KBM-7 (cell line): ENCODE measurements at places on chromosomes 12 and 14.
A peak's percentile ranks its signal among the peaks of the same experiment; 100 is the strongest.

DNA sequence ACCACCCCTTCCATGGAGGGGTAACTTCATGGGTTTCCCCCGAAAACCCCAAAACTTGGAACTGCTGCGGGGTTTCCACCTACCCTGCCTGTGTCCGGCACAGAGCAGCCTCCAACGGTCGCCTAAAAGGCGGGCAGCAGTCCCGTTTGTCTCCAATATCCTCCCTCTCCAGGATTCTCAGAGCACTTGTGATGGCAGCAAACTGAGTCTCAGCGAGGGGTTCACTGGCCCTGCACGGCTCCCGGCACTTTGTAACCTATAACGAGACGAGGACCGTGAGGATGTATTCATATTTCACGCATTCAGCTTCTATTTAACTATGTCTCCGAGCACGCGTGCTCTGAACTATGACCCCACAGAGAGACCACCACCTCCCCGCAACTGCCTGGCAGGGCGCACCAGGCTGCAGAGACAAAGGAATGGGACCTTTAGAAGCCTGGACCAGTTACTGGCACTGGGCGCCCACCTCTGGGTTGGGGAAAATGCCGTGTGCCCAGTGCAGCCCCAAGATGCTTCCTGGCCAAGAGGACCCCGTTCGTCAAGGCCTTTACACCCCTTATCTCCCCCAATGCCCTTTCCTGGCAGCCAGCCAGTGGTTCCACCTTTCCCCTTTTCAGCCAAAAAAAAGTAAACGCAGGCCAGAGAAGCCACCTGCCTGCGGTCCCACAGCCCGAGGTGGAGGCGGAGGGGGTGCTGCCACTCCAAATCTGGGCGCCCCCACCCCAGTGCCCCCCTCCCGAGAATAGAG, 173.1 kb upstream of the RTL1 start:
- no peak for DNase-seq

GRCh38 chr12:52975820-52976573, 27.1 kb downstream of the KRT18 start:
- no peak for DNase-seq

DNA sequence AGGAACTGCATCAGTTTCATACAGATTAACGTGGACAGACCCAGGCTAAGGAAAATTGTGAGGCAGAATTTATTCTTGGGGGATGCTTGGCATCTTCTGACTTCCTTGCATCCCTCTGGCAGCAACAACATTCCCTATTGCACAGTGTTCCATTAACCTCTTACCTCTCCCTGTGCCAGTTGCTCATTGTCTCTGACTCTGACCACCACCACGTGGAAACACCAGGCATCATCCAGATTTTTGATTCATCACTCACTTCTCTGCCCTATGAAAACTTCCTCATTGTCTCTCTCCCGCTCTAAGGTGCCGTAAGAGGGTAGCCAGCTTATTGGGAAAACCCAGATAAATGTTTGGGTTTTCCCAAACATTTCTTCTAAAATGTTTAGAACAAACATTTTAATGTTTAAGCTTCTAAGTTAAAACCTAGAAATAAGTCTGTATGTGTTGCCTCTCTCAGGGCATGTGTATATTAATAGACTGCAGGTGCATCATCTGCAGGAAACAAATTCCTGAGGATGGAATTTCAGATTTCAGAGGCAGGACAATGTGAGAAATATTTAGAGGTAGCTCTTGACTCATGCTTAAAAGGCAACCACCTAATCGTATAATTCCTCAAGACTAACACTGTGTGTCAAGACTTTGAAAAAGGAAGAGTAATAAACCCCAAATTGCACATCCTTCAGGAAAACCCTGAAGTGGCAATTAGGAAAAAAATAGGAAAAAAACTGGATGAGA, 64.5 kb upstream of the SLC35F4 start:
- DNase-seq: no peak

DNA sequence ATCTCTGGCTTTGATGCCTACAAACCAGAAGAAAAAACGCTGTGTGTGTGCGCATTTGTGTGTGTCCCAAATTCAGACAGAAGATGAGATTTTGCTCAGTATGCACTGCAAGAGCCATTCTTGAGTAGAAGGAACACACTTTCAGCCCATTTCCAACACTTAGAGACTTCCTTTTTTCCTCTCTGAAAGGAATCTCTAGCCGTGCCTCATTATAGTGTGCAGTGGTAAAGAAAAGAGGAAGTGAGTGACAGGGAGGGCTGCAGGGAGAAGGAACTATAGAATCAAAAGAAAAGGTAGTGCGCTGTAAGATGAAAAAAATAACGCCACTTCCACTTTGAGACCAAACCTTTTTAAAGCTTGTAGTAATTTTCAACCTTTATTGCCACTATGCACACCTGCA, 1400.9 kb upstream of the FLRT2 start:
- peak; percentile 85 for DNase-seq

- DNase-seq: no peak
Measured at GRCh38 chr14:94969766-94970165, 187.6 kb downstream of the DICER1 start.

DNA sequence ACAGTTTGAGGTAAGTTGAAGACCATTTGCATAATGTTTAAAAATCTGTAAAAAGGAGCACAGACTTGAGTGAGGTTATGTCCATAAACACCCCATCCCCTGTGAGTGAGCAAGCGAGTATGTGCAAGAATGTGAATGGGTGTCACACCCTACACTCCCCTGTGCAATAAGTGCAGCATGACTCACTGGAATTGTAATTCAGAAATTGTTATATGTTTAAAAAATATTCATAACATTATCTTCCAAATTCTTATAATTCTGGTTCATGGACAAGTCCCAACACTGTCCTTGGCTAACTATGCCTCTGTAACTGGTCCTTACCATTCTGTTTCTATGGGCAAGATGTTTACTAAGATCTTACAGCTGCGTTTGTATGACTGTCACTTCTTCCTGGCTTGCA, 207.8 kb upstream of the FAR2 start:
- DNase-seq: no peak

DNA sequence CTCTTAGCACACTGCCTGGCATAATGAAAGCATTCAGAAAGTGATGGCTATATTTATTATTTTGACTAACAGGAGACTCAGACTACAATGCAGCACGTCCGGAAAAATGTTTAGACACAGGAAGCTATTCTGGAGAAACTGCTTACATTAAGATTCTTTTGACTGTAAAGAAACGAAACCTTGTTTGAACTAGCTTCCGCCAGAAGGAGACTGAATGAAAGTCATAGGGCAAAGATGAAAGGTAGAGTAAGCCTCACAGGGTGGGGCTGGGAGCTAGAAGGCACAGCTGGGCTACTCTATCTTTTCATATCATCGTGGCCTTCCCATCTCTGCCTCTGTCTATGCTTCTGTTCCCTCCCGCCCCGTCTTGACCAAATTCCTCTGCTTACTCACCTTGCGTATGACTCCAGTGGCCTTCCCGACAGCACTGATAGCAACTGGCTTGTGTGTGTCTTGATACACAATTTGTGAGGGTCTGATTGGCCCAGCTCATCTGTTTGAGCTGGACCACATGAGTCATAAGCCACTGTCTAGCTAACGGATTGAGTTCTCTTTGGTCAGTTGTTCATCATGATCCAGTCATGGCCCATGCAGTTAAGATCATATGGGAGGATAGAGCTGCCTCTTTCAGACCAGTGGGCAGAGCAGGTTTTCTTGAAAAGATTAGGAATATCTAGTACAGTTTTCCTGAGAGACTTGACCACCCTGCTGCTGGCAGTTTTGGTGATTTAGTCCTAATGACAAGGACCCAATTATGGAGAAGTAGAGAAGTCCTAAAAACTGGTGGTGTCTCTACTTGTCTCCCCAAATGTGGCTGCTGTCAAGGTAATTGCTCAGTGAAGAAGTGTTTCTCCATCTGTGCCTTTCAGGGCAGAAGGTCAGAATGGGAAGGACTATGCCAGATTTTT, 151.5 kb upstream of the SLC38A2 start:
- DNase-seq: no peak

DNA sequence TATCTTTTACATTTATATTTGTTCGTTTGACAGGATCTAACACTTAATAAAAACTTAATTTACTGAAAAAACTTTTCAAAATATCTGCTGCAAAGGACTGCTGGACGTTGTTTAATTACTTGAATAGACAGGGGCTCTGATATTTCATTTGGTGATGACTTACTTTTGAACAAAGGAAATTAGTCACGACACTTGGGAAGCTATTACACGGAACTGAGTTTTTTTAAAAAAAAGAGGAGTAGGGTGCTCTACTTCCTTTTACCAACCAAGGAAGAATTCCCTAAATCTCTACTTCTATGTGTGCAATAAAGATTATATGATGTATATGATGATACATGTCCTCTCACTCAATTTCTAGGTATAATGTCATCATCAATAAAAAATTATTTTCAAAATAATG, 4.7 kb downstream of the FGD6 start:
- DNase-seq: no peak

DNA sequence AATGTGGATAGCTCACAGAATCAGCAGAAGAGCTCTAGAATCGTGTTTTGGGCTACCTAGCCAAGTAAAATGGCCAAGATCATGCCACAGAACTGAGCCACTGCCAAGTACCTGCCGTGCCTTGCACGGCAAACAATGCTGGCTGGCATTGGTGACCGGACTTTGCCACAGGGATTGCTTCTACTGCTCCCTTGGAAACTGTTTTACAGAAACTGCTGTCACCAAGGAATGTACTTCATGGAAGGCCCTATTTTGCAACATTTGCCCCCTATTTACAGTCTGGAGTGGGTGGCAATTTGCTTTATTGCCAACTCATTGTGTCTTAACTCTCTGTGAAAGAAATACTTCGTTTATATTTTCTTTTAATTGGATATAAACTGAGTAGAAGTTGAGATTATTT, 49.0 kb downstream of the BORCS5 start:
- no peak for DNase-seq

GRCh38 chr12:45872446-45872845, 117.9 kb downstream of the SCAF11 start:
- no peak for DNase-seq

- DNase-seq: peak; percentile 26
Measured at GRCh38 chr14:88430976-88431375, 45.5 kb downstream of the SPATA7 start.

GRCh38 chr14:38874721-38875120, 228.3 kb downstream of the SEC23A start:
- no peak for DNase-seq

GRCh38 chr12:40635141-40635731, 57.0 kb upstream of the CNTN1 start:
- no peak for DNase-seq

DNA sequence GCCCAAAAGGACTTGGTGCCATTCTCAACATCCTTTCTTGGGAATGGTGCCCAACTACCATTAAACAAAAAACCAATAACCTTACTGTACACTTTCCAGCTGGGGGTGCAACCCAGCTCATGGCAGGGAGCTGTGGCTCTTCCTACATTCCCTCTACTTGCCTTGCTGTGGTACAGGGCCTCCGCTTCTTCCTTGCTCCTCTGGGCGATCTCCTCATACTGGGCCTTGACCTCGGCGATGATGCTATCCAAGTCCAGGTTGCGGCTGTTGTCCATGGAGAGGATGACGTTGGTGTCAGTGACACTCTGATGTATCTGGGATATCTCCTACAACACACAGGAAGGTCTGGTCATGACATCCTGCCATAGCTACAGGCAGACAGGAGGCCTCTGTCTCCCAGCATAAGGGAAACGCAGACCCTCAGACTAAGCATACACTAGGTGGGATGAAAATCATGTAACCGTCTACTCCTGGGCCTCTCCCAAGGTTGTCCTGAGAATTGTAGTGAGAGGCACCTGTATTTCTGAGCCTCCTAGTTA, 3.9 kb downstream of the KRT2 start:
- DNase-seq: no peak

DNA sequence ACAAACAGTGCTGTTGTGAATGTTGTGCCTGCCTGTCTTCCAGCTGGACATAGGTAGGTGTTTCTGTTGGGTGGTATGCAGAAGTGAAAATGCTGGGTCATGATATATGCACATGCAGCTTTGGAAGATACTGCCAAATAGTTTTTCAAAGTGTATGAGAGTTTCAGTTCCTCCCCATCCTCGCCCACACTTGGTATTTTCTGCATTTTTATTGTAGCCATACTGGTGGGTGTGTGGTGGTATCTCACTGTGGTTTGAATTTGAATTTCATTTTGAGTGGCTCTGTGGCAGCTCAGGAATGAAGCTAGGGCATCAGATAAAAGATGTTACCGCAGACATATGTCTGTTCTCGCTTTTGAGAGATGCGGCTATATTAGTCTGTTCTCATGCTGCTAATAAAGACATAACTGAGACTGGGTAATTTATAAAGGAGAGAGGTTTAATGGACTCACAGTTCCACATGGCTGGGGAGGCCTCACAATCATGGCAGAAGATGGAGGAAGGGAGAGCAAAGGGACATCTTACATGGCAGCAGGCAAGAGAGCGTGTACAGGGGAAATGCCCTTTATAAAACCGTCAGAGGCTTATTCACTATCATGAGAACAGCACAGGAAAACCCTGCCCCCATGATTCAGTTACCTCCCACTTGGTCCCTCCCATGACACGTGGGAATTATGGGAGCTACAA, 183.1 kb downstream of the CAND1 start:
- no peak for DNase-seq

GRCh38 chr12:123916729-123917128, 55.9 kb downstream of the CCDC92 start:
- DNase-seq: no peak

GRCh38 chr12:119201789-119202543, 23.2 kb downstream of the HSPB8 start:
- DNase-seq: no peak

DNA sequence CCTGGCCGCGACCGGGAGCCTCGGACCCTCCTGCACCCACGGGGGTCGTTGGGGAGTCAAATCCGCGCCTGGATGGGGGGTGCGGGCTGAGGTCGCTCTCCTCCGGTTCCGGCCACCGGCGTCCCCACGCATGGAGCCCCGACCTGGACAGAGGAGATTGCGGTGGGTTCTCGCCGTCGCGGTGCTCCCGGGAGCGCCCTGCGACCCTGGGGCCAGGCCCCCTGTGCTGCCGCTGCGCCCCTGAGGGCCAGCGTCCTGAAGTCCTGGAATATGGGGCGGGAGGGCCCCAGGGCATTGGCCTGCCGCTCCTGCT, 345 bp downstream of the ASPG start:
- DNase-seq: no peak

DNA sequence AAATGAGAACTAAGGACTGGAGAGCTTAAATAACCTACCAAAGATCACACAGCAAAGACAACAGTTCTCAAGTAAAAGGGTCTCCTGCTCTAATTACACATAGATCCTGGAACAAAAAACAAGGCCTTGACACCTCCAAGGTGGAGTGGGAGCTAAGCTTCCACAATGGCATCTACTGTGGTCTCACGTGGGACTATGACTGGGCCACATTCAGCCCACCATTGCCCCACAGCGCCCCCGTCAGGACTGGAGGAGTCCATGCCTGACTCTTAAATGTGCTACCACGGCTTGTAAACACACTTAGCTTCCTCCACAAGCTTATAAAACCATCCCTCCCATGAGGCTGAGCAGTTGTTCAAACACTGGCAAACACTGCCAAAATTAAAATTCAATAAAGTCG, 88.5 kb downstream of the GCH1 start:
- DNase-seq: peak; percentile 28

- DNase-seq: no peak
Measured at GRCh38 chr14:97462081-97462480, 664.9 kb downstream of the VRK1 start.

GRCh38 chr14:89654998-89655397, 238.0 kb upstream of the FOXN3 start:
- DNase-seq: no peak
